ENCODE measurements at places on chromosomes 13 and 19.

- H3K36me3 ChIP-seq: peaks cover 52% of the 10 kb centered on the region
- H3K27ac ChIP-seq: no peak overlapping the region
- no peak overlapping the region for H3K4me3 ChIP-seq
- H3K27me3 ChIP-seq: no peaks in the 10 kb centered on the region
- peaks cover 1% of the 10 kb centered on the region for H3K4me1 ChIP-seq
Measured at GRCh38 chr19:5926641-5927440, 12.8 kb downstream of the CAPS start.

- H3K4me3 ChIP-seq: peak overlapping the region; percentile 92
- H3K4me1 ChIP-seq: peaks cover 34% of the 10 kb centered on the region
- peak overlapping the region; percentile 98 for H3K27ac ChIP-seq
- H3K27me3 ChIP-seq: no peaks in the 10 kb centered on the region
Measured at GRCh38 chr19:14383661-14384555, 2.7 kb downstream of the ADGRE5 start.

DNA sequence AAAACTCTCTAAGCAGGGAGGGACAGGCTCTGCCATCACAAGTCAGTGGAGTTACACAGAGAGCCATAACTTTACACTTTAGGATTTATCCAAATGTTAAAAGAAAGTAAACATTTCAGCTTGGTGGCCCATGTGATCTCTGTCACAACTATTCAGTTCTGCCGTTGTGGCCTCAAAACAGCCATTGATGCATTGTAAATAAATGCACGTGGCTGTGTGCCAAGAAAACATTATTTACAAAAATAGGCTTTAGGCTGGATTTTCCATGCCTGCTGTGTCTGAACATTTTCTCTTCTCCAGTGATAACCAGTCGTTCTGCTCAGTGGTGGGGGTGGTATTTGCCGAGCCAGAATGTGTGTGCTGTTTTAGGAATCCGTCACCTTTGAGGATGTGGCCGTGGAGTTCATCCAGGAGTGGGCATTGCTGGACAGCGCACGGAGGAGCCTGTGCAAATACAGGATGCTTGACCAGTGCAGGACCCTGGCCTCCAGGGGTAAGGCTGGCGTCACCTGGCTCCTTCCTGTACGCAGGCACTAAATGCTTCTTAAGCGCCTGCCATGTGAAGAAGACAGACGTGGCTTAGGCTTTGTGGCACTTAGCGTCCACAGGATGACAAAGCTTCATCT, 4.9 kb downstream of the ZNF333 start:
- H3K27me3 ChIP-seq: no peaks in the 10 kb centered on the region
- H3K27ac ChIP-seq: no peak overlapping the region
- H3K4me1 ChIP-seq: peaks cover 9% of the 10 kb centered on the region
- H3K4me3 ChIP-seq: no peak overlapping the region
- no peak for DNase-seq

DNA sequence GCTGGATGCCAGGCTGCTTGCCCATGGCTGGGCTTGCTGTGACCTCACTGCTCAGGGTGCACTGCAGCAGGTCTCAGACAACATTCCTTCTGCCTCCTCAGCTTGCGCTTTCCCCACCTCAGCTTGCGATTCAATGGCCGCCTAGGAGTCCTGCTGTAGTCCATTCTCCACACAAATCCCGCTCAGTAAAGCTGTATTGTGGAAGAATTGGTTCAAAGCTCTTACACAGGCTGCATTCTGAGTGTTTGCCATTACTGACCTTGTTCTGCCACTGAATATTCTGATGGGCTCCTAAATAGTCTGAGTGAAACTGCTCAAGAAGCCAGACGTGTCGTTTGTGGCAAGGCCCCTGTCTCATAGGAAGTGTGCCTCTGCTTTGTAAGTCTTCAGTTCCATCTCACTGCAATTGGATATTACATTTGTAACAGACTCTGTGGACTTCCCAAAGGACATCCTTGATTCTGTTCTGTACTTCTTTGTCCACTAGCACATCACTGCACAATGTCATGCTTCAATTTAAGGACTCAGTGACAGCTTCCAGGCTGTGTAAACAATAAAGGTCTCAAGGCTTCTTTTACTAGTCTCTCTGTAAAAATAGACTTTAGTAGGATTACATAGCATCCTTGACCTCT, 49.8 kb downstream of the KATNAL1 start:
- no peak overlapping the region for H3K4me3 ChIP-seq
- peaks cover 10% of the 10 kb centered on the region for H3K36me3 ChIP-seq
- H3K27ac ChIP-seq: no peak overlapping the region
- no peaks in the 10 kb centered on the region for H3K27me3 ChIP-seq
- DNase-seq: no peak
- peaks cover 15% of the 10 kb centered on the region for H3K4me1 ChIP-seq

- no peaks in the 10 kb centered on the region for H3K27me3 ChIP-seq
- no peaks in the 10 kb centered on the region for H3K36me3 ChIP-seq
- no peak overlapping the region for H3K4me3 ChIP-seq
Measured at GRCh38 chr13:110027470-110028240, 241.3 kb upstream of the IRS2 start.

DNA sequence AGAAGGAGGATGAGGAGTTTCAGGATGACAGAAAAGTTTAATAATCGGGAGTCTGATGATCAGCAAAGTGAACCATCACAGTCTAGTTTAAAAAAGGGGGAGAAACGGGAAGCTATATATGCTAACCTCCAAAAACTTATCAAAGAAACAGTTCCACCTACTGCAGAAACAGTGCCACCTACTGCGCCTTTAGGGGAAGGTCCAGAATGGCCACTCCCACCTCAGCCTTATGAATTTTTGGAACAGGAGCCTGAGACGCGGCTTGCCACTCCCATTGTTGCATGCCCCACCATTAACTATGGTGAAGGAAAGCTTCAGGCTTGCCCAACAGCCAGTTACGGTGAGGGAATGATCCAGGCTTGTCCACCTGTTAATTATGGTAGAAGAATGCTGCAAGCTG, 929.0 kb downstream of the SLITRK6 start:
- H3K4me3 ChIP-seq: no peak overlapping the region
- H3K27me3 ChIP-seq: no peaks in the 10 kb centered on the region
- DNase-seq: no peak
- H3K27ac ChIP-seq: no peak overlapping the region

DNA sequence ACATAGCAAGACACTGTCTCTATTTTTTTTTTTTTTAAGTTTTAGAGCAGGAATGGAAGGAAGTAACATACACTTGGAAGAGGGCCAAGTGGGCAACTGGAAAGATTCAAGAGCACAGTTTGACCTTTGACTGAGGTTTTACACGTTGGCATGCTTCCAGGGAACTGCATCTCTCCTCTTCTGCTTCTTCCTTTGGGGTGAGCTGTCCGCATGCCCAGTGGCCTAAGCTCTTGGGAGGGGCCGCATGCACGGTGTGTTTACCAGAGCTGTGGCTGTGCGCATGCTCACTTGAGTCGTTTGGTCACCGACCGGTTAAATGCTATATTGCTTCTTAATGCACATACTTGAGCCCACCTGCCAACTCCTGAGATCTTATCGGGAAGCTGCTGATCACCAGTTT, 727.7 kb downstream of the UQCRFS1 start:
- H3K4me3 ChIP-seq: no peak overlapping the region
- H3K4me1 ChIP-seq: peaks cover 19% of the 10 kb centered on the region
- H3K27ac ChIP-seq: no peak overlapping the region
- no peaks in the 10 kb centered on the region for H3K36me3 ChIP-seq
- no peak for DNase-seq
- peaks cover 2% of the 10 kb centered on the region for H3K27me3 ChIP-seq

DNA sequence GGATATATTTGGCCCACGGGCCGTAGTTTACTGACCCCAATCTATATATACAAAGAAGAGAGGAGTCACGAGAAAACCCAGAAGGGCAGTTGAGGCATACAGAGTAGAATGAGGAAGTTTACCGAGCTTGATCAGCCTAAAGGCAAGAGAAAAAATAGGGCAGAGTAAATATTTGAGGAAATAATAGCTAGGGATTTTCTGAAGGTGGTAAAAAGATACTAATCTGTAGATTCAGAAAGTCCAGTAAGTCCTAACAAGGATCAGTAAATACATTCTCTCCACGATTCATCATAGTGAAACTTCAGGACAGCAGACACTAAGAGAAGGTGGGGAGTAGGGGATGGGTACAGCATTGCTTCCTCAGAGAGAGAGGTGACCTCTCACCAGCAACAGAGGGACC, 248.1 kb downstream of the ATP8A2 start:
- no peak overlapping the region for H3K4me3 ChIP-seq
- no peaks in the 10 kb centered on the region for H3K4me1 ChIP-seq
- peaks cover 9% of the 10 kb centered on the region for H3K27me3 ChIP-seq
- no peaks in the 10 kb centered on the region for H3K36me3 ChIP-seq
- DNase-seq: no peak
- no peak overlapping the region for H3K27ac ChIP-seq

All from activated CD4-positive, alpha-beta T cell treated with anti-CD3 and anti-CD28 coated beads, Interleukin-2, amount 10 ng/mL, durations not matched to agents 24 days and 14 days (primary cell).